Stimulated activated CD8-positive, alpha-beta memory T cell treated with anti-CD3 and anti-CD28 coated beads, Interleukin-4, amount 100 ng/mL, for 24 hours (primary cell): ENCODE measurements at places on chromosomes 5 and 9.

GRCh38 chr9:121556082-121556481 is 56.4 kb upstream of the GGTA1 start:
- no peak for DNase-seq

DNA sequence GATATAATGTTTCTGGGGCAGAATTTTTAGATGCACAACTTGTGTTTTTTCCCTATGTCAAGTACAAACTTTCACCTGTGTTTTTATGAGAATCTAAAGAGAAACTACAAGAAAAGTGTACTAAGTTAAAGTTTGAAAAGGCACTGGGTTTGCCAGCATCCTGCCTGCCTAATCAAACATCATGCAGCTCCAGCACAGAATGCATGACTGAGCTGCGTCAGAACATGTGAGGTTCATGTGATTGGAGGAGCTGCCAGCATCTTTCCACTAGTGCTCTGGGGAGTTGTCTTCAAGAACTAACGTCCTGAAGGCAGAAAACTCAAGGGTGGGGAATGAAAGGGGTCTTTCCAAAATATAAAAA is 46.1 kb upstream of the RIC1 start:
- no peak for DNase-seq

DNA sequence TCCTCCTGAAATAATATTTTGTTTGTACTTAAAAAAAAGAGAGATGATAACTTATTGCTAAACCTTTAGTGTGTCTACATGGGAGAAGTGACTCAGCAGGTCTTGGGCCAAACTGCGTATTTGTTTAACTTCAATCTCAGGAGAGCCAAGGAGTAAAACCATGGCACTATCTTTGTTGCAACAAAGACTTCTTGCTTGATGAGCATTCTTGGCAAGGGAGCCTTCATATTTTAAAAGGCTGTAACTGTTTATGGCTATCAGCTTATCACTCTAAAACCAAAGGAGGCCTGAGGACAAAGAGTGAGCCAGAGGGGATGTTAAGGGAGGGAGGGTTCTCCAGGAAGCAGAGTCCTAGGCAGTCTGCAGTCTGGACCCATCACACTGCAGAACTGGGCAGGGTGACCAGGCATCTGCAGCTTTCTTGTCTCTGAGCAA is 216.2 kb upstream of the S1PR3 start:
- DNase-seq = no peak

DNA sequence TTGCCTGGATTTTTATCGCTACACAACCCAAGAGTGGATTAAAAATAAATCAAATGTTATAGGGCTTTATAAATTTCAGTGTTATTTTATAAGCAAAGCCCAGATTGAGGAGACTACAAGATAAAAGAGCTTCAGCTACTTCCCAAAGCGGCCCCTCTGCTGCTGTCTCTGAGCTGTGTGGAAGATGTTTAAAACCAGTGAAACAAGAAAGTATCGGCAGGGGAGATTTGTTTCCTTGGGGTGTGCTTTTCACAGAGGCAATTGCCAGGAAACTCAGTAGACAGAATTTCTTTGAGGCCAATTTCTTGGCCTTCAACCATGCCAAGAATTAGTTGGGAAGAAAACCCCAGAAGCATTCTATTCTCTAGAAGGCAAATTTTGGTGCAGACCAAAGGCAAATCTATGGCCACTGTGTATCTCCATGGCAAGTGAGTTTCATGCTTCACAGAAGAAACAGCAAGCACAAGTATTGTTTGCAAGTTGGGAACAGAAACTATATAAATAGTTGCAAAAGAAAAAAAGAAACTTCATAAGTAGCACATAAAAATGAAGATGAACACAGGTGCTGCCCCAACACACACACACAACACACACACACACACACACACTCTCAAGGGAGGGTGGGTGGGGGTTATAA is 197.2 kb downstream of the PARP8 start:
- no peak for DNase-seq

DNA sequence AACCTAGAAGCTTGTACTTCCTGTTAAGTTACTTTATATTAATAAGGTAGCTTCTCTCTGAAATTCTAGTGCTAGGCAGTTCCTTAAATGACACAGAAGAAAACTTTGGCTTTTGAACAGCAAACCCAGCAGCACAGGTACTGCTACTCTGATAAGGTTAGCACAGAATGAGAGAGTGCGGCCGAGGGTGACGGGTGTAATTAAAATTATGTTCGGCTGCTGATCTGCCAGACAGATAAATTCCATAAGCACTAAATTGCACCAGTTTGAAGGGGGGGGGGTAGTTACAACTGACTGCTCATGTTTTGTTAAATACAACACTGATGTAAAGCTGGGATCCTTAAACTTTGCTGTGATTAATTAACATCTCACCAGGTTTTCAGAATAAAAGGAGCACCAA is 475.1 kb downstream of the SPOCK1 start:
- DNase-seq = no peak

GRCh38 chr9:133105461-133105770 is 15.6 kb downstream of the RALGDS start:
- no peak for DNase-seq

GRCh38 chr5:139789116-139789844 is 6.3 kb upstream of the PSD2 start:
- DNase-seq = no peak

- DNase-seq = no peak
Measured at GRCh38 chr5:86175224-86175623, 442.5 kb upstream of the COX7C start.

- no peak for DNase-seq
Measured at GRCh38 chr5:134139377-134139851, 24.9 kb downstream of the TCF7 start.

DNA sequence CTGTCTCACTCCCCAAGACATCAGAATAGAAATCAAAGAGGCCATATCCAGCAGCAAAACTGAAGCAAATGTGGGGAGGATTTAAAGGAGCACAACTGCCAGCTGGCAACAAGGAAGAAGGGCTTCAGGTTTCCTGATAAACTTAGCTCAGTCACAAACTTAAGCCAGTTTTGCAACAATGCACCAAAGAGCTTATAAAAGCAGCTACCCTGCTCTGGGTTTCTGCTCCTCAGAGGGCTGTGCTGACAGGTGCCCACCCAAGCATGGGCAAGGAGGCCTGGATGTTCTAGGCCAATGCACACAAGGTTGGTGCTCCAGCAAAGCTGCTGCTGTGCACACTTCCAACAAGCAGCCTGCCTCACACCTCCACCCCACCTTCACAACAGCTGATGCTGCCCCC is 132.9 kb downstream of the SIL1 start:
- no peak for DNase-seq

GRCh38 chr9:121261755-121262154 is 6.2 kb upstream of the GSN start:
- no peak for DNase-seq

DNA sequence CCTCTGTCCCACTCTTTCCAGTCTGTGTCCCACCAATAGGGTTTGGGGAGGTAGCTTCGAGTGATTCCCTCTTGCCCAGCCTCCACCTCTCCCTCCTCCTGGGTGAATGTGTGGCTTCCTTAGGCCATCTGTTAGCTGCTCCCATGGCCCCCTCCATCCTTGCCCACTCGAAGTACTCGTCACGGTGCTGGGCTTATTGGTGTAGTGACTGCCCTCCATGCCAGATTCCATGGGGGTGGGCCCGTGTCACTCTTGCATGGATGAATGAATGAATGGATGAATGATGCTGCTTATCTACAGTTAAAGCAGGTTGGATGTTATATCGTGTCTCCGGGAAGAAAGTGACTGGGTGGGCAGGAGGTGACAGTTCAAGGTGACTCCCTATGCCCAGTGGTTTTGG is 19.1 kb downstream of the HMCN2 start:
- no peak for DNase-seq

DNA sequence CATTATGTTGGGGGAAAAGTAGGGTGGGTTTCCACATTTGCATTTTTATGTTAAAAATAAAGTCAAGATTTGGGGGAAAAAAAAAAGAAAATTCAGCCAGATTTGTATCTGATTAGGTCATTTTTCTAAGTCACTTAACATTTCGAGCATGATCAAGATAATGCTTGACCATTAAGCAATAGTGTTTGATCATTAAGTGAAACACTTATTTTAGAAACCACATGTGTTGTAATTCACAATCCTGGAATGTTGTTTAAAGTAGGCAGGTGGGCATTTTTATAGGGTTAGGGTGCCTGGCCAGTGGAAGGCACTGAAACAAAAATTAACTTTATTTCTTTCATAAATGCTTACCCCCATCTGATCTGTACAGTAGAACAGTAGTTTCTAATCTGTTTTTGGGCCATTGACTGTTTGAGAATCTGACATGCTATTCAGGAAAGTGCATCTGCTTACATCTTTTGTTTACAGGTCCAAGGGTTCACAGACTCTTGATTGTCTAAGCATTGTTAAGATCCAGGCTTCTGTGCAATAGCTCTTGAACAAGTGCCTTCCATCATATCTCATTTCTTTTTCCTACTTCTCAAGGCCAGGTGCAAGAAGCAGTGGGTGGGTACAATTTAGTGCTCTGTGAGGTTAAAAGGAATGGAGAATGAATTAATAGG is 9.1 kb downstream of the ZCCHC9 start:
- no peak for DNase-seq

DNA sequence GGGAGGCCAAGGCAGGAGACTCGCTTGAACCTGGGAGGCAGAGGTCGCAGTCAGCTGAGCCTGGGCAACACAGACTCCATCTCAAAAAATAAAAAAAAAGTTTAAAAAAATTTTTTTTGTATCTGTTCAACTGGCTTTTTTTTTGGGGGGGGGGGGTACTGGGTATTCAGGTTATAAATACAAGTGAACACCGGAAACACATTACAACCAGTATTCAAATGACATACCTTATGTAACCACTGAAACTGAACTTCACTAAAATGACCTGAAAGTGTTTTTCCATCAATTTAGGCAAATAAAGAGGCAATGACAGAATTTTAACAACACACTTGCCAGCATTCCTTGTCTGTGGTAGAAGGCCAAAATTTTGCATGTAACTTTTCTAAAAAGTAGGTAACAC is 33.5 kb downstream of the STRBP start:
- DNase-seq = no peak
